ENCODE measurements at places on chromosomes 1 and 21. TPM values are rescaled to one million over a fixed set of nuclear protein-coding genes. Genes with fewer than 3 reads are reported as not detected.

Gene ADORA3
- total RNA-seq = 17.2 TPM

Gene TRIM67
- 0.22 TPM for total RNA-seq

Gene OLIG2
- total RNA-seq = not detected

Gene DEPDC1
- total RNA-seq = not detected

Gene AKNAD1
- not detected for total RNA-seq

Gene OR11L1
- total RNA-seq = not detected

Gene RHD
- total RNA-seq = not detected

Gene DRAXIN
- total RNA-seq = not detected

Measured in mesenteric fat pad (tissue), 1 donor.